ENCODE measurements at places on chromosomes 16 and 17.

DNA sequence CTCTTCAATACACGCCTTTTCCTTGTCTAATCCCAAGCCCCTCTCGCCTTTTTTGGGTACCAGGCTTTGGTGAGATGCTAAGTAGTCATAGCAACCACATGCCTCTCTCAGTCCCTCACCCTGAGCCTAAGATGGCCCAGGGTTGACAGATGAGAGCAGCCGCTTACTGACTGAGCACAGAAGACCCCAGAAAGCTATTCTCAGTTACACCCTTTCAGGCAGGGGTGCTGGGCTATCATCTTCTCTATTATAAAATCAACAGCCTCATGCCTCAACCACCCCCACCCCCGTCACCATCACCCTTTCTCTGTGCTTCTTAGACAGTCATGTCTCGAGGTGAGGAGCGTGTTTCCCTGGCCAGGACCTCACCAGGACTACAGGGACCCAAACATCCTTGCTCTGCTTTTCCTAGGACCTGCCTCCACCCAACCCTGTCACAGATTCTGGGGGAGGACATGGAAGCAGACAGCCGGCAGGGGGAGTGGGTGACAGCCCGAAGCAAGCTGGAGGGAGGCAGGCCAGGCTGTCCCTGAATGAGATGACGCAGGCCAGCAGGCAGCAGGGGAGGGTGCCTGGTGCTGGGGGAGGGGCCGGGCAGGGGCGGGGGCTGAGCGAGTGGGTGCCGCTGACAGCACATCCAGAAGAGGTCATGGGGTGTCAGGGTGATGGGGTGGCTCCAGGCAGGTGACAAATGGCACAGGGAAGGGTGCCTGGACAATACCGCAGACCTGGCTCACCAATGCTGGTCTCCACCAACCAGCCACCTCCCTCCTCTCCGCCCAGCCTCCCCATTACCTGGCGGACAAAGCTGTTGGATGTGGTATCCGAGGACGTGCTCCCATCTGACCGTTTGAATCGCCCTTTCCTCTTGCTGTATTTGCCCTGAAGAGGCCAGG is 3.1 kb downstream of the CACNB1 start:
- DNase-seq: no peak

GRCh38 chr17:19568016-19568350 is 34.3 kb downstream of the SLC47A1 start:
- no peak for DNase-seq

GRCh38 chr16:1057252-1057932 is 15.2 kb upstream of the SSTR5 start:
- DNase-seq: no peak

GRCh38 chr16:76956841-76957240 is 234.1 kb upstream of the MON1B start:
- no peak for DNase-seq

- no peak for DNase-seq
Observed at GRCh38 chr17:78661093-78661770, 84.0 kb upstream of the DNAH17 start.

DNA sequence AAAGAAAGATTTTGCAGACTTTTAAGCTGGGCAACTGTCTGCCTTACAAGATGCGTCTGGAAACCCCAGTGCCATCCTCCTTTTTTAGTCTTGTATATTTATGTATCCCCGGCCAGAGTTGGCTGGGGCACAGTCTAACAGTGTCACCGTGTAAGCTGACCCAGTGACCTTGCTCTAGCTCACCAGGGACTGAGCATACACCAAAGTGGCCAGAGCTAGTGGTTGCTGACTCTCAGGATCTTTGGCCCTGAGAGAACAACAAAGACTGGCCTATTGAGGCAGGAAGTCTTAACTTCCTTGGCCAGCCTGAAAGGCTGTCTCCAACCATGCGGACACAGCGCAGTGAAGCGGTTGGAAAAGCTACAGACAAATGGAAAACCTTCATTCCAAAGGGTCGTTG is 745.2 kb downstream of the WWOX start:
- DNase-seq: no peak

DNA sequence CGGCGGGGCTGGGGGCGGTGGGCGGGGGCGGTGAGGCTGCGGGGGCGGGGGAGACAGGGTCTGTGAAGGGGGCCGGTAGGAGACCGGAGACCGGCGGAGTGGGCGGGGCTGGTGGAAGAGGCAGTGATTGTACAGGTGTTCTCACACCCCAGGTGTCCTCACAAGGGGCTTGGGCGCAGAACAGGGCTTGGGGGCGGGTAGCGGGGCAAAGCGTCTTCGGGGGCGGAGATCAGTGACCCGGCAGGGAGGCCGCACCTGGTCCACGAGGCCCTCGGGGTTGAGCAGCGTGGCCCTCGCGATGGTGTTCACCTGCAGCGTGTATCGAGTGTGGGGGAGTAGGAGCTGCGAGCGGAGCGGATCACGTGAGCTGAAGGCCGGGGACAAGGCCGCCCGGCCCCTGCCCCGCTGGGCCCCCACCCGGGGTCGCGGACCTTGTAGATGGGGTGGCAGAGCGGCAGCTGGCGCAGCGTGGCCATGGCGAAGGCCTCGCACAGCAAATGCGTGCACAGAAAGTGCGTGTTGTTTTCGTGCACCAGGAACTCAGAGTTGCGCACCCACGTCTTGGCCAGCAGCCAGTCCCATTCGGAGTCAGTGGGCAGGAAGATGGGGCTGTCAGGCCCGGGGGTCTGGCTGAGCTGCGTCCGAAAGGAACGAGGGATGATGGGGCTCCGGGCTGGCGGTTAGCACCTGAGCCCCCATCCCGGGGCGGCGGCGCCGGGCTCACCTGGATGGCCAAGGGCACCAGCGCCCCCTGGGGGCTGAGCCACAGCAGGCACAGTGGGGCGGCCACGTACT is 8.5 kb downstream of the ALOXE3 start:
- DNase-seq: no peak

GRCh38 chr17:59067756-59068155 is 38.9 kb downstream of the TRIM37 start:
- no peak for DNase-seq

DNA sequence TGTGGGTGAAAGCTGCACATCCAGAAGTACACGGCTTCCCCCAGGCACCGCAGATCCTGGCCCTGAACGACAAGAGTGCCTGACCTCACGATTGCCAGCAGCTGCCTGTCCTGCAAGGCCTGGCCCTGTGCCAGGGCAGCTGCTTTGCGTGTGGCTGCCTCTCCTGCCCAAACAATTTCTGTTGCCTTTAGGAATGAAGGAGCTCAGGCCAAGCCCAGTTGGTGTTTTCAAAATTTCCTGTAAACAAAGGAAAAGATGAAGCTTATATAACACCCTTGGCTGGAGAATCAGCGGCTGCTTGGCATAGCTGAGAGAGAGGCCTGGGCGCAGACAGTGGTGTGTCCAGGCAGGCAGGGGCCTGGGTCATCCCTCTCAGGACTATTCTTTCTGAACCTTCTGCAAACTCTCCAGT is 11.7 kb upstream of the SLC47A2 start:
- peak; percentile 49 for DNase-seq
